Endodermal cell (in vitro differentiated cells): ENCODE measurements at places on chromosomes 2 and 18.

GRCh38 chr2:2853346-2853745 lies 522.3 kb upstream of the MYT1L start:
- DNase-seq = no peak

DNA sequence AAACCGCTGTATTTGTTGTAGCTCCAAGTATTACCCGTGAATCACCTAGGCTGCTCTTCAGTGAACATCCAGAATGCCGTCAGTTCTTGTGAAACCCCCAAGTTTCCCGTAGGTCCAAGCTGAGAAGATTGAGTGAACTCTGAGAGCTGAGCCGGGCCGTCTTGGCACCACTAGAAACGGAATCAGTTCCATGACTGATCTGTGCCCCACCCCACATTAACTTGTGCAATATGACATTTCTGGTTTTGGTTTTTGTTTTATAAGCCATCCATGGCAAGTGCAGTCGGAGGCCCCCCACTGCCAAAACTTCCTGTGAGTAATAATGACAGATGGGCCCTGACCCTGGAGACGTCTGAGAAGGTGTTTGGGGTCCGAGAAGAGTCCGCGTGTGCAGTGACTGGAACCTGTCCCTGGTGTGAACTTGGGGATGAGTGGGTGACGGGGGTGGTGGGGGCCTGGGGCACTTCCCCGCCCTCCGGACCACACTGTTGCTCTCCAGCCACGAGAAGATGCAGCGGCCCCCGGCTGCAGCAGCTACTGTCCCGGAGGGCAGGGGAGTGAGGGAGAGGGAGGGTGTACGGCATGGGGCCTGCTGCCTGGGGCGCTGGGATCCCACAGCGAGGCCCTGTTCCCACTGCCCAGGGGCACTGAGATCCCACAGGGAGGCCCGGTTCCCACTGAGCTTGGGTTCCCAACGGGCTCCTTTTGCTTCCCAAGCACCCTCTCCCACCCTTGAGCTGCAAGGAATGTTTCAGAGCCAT lies 26.5 kb downstream of the NFATC1 start:
- no peak for DNase-seq

DNA sequence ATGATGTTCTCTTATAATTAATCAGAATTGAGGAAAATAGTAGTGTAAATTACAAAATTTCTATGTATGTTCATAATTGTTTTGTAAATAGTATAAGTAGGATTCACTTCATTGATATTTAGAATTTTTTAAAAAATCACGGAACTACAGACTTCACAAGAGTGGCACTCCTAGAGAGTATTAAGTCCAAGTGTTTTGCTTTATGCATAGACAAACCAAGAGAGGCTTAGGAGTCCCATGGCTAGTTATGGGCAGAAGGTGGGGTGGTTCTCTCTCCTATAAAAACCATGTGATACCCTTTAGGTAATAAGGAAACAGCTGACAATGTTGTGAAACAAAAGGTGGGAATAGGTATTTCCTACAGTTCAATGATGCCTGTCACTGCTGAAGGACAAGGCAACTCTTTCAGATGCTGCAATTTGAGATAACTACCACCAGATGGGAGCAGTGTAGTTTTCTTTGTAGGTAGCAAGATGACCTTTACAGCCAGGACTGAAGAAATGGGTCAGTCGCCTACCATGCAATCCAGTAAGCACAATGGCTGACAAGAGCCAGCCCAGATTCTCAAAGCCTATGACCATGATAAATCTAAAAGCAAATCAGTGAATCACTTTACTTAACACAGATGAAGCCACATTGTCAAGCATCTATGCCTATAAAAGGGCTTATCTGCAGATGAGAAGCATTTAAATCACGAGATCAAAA lies 83.9 kb downstream of the AAK1 start:
- peak; percentile 66 for DNase-seq

GRCh38 chr2:24620936-24621335 lies 129.9 kb downstream of the NCOA1 start:
- DNase-seq = no peak

GRCh38 chr2:406876-407275 lies 119.0 kb upstream of the ALKAL2 start:
- peak; percentile 29 for DNase-seq

GRCh38 chr2:100606726-100607343 lies 44.0 kb downstream of the PDCL3 start:
- peak; percentile 82 for DNase-seq

DNA sequence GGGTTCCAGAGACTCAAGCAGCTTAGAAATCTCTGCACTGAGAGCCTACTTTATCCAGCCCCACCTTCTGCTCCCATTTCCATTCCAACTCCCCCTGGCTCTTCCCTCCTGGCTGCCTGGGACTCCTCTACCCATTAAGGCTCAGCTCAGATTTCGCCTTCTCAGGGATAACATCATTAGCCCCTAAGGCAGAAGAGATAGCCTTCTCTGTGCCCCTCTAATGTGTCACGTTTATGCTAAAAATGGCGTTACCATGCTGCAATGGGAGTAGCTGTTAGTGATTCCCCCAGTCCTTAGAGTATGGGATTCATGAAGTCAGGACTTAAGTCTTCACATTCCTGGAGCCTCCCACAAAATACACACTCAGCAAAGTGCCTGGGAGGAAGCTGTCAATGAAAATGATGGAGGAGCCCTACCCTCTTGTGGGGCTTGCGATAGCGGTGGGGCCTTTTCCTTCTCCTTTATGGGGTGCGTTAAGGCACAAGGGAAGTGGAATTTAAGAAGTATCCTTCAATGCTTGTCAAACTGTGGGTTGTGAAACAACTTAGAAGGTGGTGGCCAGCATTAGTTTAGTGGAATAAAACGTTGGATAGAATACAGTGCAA lies 144.7 kb upstream of the COPS8 start:
- DNase-seq = no peak
